ENCODE measurements at places on chromosomes 6 and 20.

DNA sequence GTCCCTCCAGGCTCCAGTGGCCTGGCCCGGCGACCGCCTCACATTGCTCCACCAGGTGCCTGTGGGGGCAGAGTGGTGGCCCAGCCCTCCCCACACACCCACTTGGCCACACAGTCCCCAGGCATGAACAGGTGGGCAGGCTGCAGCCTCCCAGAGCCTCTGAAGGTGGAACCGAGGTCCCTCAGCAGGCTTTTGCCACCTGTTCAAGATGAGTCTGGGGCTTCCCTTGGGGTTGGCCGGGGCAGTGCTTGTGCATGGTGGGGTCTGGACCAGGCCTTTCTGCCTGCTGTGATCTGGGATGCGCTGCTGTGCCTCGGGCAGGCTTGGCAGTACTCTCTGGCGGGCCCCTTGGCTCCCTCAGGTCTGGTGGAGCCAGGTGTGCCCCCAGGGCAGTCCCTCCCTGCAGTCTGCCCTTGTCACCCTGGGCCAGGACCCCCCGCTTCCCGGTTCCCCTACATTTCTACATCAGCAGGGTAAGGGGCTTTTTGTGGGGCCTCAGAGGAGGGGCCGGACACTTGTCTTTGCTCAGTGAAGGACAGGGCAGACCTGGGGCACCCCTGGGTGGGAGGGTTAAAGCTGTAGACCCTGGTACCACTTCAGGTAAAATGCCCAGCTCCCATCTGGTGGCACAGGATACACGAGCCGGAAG, 2.7 kb upstream of the COL9A3 start:
- DNase-seq = no peak

DNA sequence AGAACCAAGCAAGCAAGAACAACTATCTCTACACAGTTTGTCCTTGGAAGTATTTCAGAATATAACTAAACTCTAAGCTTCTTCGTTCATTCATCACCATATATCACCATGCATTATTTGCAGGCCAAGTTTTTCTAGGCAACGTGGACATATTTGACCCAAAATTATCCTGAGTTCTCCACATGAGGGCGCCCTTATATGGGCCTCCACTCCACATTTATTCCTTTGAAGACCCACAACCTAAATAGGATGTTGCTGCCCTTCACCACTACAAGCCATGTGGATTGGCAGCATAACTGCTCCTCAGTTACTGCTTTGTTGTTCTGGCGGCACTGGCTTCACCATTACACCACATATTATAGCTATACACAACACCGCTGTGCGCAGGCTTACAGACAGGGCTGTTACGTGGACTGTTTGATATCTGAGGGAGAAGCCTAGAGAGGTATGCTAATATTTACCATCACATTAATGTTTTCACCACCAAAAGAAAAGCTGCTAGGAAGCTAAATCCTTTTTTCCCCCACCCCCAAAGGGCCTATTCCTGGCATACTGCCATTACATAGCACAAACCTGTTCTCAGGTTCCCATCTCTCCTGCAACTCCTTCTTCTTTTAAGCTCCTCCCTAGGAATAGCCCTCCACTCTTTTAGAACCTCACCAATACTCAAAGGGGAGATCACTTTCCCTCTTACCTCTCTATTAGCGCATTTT, 411.7 kb downstream of the C6orf118 start:
- DNase-seq = no peak

GRCh38 chr6:132072831-132073230, 121.7 kb upstream of the CCN2 start:
- DNase-seq = no peak

GRCh38 chr6:129603741-129604140, 106.2 kb downstream of the ARHGAP18 start:
- DNase-seq = no peak

GRCh38 chr20:44479643-44480042, 4.0 kb downstream of the TTPAL start:
- no peak for DNase-seq

DNA sequence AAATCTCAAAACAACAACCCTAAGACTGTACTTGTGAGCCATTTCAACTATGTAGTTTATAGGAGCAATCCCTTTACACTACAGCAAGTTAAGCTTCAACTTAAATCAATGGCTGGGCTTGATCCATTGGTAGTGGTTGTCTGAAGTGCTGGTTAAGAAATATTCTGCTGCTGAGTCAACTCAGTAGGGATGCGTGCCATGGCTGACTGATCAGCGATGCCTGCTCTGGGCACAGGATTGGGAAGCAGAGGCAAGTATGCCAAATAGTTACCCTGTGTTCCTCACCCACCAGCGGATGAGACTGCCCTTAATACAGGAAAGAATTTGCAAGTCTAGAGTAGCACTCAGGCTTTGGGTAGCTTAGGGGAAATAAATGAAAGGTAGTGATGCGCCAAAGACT, 41.5 kb downstream of the GCM1 start:
- DNase-seq = no peak

DNA sequence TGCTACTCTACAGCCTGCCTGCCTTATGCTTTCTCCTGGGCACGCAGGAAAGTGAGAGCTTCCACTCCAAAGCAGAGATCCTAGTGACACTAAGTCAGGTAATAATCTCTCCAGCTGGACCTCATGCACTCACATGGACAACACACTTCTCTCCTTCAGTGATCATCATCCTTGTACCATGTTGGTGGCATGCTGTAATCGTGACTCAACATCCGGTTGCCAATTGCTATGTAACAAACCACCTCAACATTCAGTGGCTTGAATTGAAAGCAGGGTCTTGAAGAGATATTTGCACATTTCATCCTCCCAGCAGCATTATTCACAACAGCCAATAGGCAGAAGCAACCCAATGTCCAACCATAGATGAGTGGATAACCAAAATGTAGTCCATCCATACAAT, 40.3 kb upstream of the PPP1R3G start:
- DNase-seq = no peak

GRCh38 chr6:105808571-105808970, 277.6 kb upstream of the PRDM1 start:
- DNase-seq = no peak

- DNase-seq = no peak
These were observed 114.4 kb upstream of the MAP3K7 start for GRCh38 chr6:90701146-90701781.

GRCh38 chr6:76852776-76853175, 610.5 kb downstream of the HTR1B start:
- no peak for DNase-seq

DNA sequence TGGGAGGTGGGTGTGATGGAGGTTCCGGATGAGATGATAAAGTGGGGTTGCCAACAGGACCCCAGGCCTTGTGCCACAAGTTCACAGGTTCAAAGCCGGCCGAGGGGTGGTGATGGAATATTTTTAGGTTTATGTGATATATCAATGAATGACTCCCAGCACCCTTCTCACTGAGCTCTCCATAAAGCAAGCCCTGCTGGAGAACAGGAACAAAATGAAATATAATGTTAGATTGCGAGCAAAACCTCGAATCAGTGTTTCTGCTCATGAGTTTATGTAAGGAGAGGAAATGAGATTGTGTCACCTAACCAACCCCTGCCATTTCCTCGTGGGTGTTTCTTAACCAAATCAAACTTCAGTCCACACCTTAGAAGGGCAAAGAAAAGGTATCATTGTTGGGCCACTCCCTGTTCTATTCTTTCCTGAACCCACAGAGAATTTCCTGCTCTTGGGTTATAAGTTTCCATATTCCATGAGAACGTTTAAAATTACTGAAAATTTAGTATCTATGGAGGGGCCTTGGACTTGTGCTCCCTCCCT, 192.2 kb upstream of the EXOC2 start:
- DNase-seq = no peak

GRCh38 chr20:45426320-45427016, 10.5 kb downstream of the PIGT start:
- DNase-seq = no peak

- DNase-seq = no peak
These were observed 1.9 kb downstream of the FAM135A start for GRCh38 chr6:70415247-70415646.

GRCh38 chr20:25286917-25287316, 39.0 kb downstream of the PYGB start:
- DNase-seq = no peak

- DNase-seq = no peak
These were observed 152.1 kb downstream of the TAF4 start for GRCh38 chr20:61913423-61914225.

DNA sequence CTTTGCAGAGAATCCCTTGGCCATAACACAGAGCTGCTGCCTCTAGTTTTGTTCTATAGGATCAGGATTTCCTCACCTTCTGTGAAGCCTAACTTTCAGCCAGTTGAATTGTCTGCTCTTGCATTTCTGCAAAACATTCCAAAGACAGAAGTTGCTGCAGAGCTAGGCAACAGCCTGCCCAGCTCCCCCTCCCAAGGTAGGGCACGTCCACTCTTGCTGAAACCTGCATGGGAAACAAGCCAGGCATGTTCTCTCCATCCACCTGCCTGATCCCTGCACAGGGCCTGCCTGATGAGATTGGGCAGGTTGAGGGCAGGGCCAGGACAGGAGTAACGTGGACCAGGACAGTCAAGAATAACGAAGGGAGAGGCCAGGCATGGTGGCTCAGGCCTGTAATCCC, 58.9 kb upstream of the NAA20 start:
- DNase-seq = no peak

GRCh38 chr6:145813285-145814034, 1.1 kb downstream of the FBXO30 start:
- DNase-seq = no peak

DNA sequence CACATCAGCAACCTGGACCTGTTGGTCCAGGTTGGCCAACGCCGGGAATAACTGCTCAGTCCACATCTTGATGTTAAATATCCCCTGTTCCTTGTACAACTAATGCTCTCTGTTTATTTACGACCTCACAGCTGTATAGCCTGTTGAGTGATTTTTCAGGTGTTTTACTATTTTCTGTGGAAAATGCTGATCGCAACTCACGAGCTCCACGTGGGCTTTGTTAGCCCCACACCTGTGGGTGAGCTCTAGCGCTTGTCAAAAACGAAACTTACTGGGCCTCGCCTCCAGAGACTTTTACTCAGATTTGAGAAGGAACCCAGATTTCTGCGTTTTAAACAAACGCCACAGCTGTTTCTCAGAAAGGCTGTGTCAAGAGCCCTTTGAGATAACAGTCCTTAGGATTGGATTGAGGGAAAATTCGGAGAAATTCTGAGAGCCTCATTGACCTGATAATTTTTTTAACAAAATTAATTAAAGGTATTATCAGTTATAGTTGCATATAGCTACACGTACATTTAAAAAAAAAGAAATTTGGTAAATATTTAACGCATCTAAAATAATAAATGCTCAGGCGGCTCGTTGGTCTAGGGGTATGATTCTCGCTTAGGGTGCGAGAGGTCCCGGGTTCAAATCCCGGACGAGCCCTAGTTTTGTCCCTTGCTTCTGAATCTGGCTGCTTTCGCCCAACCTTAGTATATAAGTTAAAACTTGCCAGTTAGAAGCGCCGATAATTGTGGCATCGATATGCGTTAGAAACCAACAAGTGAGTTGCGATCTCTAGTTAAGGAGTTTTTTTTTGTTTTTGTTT, 16.7 kb downstream of the HMGN4 start:
- DNase-seq = no peak

DNA sequence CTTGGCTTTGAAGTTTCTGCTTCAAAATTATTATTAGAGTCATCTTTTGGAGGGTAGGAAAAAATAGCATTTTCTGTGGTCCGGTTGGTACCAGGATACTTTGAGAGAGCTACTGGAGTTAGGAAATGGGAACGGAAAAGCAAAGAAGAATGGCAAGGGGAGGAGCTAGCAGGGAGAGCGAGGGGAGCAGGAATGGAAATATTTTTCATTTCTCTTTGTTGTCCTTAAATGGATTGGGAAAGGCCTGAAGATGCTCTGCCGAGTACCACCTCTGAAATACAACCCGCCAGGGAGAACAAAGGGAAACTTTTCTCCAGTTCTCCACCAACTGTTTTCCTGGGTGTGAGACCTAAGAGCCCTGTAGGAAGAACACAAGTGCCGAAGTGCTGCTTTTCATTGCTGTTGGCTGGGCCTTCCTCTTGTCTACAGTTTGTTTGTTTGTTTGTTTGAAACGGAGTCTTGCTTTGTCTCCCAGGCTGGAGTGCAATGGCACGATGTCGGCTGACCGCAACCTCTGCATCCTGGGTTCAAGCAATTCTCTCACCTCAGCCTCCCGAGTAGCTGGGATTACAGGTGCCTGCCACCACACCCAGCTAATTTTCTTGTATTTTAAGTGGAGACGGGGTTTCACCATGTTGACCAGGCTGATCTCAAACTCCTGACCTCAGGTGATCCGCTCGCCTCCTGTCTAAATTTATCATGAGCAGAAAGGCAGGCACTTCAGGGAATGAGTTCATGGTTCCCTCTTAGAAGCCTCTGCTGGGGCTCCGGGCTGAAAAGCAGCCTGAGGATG, 3.5 kb upstream of the TRAF3IP2 start:
- DNase-seq = no peak

- DNase-seq = no peak
These were observed 15.7 kb upstream of the AFDN start for GRCh38 chr6:167811040-167811439.

- no peak for DNase-seq
These were observed 27.6 kb downstream of the HCK start for GRCh38 chr20:32079655-32080109.

DNA sequence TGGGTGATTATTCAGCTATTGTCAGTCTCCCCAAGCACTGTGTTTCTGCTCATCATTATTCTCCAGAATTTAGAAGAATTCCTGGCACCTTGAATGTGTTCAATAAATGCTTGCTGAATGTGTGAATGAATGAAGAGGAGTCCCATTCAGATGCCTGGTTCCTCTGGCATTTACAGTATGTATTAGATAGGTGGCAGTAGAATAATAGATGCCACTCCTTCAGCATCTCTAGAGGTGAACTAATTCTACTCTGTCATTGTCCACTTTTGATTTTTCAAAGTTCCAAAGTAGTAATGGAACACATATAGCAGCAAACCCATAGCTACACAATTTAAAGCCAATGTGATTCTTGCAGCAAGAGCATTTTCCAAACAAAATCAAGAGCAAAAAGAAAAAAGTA, 118.9 kb upstream of the CEP162 start:
- DNase-seq = no peak

DNA sequence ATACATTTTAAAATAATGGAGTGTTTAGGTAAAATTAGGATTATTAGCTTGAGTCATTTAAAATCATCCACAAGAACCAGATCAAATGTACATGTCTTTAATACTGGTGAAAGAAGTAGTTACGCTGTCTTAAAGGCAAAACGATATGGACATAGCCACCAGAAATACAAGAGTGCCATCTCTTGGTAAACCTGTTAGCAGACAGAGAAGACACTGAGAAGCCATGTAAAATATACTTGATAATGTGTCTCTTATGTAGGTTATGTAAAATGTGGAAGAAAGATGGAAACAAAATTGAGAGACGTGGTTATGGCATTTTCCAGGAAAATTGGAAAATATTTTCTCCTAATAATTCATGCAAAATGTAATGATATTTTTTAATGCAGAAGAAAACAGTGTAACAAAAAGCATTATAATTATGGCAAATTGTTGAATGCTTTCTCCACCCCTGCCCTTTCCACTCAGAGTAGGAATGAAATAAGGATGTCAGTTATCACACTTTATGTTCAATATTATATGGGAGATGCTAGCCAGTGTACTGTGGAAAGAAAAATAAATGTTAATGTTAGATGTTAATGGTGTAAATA, 12.2 kb upstream of the SLC17A2 start:
- no peak for DNase-seq

- DNase-seq = no peak
These were observed at the start of gene GSTA5 for GRCh38 chr6:52840763-52841585. GSTA5 (minus strand) TSS chr6:52840813.

- DNase-seq = no peak
These were observed 179.5 kb downstream of the ADAT2 start for GRCh38 chr6:143271024-143271423.

GRCh38 chr6:53154071-53154470, 5.4 kb upstream of the GCM1 start:
- DNase-seq = no peak

GRCh38 chr6:36418558-36418957, 24.1 kb downstream of the PXT1 start:
- DNase-seq = no peak

All from stimulated activated CD8-positive, alpha-beta memory T cell treated with anti-CD3 and anti-CD28 coated beads, Interleukin-4, amount 100 ng/mL, for 1 hour (primary cell).